ENCODE measurements at places on chromosomes 11 and 22. TPM values are rescaled to one million over a fixed set of nuclear protein-coding genes. Genes with fewer than 3 reads are reported as not detected.
A peak's percentile ranks its signal among the peaks of the same experiment; 100 is the strongest.

GRCh38 chr11:72646472-72646871 is 27.8 kb downstream of the PDE2A start:
- DNase-seq, result no peak

DNA sequence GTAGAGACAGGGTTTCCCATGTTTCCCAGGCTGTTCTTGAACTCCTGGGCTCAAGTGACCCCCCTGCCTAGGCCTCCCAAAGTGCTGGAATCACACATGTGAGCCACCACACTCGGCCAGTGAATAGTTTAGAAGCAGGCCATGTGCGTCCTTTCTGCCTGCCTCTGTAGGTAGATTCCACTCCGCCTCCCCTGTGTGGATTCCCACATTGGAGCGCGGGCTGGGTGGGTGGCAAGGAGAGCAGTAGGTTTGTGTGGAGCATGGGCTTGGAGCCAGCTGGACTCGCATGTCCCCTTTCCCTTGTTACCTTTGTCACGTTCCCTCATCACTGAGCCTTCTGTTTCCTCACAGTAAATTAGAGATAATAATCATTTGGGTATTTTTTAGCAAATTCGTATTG is 21.7 kb downstream of the PPFIA1 start:
- no peak for DNase-seq

DNA sequence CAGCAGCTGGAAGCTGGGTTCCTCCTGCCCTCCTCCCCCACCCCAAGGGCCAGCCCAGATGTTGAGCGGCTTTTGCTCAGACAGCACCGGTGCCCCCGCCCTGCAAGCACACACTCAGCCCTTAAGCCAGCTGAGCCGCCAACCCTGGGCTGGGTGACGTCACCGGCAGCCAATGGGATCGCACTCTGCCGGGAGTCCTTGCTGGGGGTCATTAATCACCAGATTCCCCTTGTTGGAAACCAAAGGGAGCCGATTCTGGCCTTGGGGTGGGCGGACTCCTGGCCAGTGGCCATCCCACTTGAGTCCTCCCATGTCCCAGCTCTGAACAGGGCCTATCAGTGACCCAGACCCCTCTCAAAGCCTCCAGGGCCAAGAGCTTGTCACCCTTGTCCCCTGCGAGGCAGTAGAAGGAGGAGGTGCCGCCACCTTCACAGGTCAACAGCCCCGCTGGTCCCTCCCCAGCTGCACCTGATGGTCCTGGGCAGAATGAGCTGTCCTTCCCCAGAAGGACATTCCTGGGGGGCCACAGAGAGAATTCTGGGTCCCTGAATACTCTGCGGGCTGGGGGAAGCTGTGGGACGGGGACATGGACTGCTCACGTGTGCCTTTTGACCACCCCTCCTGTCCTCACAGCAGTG is 7.4 kb downstream of the DUSP8 start:
- no peak for DNase-seq

- DNase-seq, result no peak
These were observed 25.4 kb downstream of the SIK3 start for GRCh38 chr11:117072517-117073461.

DNA sequence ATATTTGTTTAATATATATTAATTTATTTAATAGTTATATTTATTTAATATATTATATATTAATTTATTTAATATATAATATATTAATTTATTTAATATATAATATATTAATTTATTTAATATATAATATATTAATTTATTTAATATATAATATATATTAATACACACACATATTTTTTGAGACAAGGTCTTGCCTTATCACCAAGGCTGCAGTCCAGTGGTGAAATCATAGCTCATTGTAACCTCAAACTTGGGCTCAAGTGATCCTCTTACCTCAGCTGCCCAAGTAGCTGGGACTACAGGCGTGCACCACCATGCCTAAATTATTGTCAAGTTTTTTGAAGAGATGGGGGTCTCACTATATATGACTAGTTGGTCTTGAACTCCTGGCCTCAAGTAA is 51.4 kb upstream of the DDI1 start:
- no peak for DNase-seq

- DNase-seq, result no peak
These were observed 27.6 kb upstream of the LRRC10B start for GRCh38 chr11:61480994-61481335.

DNA sequence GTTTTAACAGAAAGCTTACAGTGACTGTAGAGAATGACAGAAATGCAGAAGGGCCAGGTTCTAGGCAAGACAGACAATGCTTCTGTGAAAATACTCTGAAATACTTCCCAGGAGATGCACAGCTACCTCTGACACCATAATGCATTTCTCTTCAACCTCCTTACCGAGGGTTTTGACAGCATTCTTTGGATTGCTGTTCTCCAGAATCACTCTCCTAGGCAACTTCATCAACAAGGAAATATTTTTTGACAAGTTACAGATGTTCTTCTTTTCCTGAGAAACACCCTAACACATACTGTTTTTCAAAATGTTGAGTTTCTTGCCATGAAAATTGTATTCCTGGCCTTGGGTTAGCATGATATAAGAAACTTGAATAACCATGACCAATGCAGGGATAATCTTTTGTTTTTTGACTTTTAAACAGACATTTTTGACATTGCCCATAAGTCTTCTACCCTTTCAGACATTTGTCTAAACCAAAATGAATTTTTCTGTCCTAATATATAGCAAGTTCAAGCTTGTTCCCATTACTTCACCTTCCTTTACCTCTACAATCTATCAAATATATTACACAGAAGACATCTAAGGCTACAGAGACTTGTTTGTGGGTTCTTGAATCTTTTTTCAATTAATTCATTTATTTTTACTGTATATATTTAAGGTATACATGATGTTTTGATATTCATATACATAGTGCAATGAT is 108.1 kb downstream of the CCDC34 start:
- no peak for DNase-seq

DNA sequence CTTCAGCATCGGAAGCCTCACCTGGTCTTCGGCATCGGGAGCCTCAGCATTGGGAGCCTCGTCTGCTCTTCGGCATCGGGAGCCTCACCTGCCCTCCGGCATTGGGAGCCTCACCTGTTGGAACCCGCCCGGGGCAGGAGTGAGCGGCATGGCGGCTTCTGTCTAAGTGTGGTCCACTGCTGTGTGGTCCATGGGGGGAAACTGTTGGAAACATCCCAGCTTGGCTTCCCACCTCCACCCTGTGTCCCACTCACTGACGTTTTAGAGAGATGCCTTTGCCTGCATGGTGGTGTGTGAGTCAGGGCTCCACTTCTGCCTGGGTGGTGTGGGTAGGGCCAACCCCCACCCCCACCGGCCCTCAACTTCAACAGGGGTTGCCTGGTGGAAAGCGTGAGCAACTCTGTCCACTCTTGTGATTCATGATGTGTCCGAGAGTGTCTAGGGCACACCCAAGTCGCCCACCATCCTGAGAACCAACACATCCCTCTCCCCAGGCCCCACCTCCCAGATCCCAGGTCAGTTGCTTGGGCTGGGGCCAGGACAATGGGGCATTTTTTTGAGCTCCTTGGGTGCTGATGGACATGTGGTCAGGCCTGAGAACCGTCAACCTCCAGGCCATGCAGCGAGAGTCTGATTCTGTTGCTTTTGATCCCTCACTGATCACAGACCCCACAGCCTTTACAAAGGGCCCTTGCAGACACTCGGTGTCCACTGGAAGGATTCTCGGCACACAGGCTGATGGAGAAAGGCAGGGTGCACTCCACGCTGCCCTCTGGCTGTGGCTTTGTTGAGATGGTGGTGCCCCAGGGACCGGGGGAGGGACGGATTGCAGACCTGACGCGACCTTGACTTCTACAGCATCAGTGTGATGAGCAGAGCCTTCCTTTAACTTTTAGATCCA is 406.7 kb downstream of the TBC1D22A start:
- peak; percentile 6 for DNase-seq

DNA sequence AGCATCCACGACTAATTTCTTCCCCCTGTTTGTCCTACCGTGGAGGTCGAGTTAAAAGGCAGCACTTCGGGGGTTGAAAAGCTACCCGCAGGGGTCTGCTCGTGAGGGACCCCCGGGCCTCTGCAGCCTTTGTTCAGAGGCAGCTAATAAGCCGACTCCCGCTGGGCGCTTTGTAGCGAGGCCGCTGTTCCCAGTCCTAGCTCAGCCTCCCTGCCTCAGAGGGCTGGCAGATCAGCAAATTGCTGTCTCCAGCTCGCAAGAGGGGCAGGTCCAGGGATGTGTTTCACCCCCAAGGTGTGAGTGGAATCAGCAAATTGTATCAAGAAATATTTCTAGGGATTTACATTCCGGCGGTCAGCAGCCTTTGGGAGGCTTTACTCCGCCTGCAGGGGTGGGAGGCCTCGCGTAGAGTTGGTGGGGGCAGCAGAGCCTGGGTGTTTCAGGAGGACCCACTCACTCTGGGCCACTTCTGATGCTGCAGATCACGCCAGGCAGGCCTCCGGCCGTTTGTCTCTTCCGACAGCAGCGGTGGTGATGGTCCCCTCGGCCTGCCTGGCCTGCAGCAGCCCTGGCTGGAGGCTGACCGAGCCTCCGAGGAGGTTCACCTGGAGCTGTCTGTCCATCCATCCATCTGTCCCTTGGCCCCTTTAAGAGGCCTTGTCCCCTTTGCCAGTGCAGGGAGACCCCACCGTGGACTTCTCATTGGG is 21.6 kb upstream of the KCNQ1OT1 start:
- no peak for DNase-seq

DNA sequence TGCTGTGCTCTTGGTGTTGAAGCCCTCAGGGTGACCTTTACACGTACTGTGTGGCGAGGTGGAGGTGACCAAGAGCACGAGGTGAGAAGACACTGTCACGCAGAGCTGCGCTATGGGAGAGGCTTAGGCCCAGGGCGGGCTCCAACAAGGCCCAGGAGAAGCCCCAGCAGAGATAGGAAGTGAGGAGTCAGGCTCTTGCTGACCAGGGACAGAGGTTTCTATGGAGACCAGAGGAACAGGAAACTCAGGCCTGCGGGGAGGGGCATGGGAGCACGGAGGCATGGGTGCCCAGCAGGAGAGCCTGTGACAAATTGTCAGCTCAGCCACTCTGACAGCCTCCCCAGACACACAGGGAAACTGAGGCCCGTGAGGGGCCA is 15.8 kb downstream of the DGKZ start:
- no peak for DNase-seq

DNA sequence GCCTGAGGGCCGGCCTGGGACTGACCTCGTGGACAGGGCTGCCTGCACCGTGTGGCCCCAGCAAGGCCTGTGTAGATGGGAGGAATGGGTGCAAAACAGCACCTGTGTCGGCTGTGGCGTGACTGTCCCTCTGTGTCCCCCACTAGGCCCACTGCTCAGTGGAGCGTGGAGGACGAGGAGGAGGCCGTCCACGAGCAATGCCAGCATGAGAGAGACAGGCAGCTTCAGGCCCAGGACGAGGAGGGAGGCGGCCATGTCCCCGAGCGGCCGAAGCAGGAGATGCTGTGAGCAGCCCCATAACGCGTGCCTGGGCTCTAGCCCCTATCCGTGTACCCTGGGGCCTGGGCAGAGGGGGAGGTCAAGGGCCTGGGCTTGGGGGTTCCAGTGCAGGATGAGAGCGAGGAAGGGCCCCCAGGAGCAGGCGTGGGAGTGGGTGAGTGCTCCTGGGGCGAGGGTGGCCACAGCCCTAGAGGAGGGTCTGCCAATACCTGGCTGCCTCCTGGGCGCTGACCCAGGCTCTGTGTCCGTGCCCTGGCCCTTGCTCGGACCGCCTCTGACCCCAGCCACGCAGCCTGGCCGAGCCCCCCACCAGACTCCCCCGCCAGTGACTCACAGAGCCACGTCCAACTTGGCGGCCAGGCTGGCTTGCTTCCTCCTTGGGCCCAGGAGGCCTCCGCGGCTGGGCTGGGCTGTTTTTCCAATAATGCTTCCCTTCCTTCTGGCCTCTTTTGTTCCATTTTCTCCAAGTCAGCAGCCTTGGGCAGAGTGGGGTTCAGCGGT is 11.6 kb downstream of the PRR33 start:
- DNase-seq, result no peak

DNA sequence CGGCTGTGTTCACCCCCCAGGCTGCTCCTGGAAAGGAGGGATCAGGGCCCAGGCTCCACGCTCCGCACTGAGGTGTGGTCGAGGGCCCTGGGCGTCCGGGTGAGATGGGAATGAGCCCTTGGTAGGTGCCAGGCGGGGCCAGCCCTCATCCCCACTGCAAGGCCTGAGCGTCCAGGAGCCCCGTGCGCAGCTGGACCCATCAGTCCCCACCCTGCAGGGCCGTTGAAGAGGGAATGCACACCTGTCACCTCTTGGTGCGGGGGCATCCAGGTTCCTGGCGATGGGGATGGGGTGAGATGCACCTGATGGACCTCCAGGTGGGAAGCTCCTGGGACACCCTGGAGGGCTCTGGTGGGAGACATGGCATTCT is 72.2 kb downstream of the KCNQ1 start:
- peak; percentile 0 for DNase-seq

DNA sequence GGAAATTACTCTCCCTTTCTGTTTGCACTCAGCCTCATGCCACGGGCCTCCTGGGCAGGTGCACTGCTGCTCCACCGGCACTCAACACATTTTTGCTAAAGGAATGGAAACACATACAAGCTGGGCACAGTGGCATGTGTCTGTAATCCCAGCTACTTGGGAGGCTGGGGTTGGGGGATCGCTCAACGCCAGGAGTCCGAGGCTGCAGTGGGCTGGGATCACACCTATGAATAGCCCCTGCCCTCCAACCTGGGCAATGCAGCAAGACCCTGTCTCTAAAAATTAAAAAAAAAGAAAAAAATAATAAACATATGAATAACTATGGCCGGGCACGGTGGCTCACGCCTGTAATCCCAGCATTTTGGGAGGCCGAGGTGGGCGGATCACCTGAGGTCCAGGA is 30.6 kb downstream of the RRP7A start:
- DNase-seq, result no peak

- DNase-seq, result no peak
These were observed 139.6 kb upstream of the TRPC6 start for GRCh38 chr11:101723371-101723770.

- DNase-seq, result peak; percentile 69
These were observed 434 bp downstream of the BANF1 start for GRCh38 chr11:66002648-66003225.

DNA sequence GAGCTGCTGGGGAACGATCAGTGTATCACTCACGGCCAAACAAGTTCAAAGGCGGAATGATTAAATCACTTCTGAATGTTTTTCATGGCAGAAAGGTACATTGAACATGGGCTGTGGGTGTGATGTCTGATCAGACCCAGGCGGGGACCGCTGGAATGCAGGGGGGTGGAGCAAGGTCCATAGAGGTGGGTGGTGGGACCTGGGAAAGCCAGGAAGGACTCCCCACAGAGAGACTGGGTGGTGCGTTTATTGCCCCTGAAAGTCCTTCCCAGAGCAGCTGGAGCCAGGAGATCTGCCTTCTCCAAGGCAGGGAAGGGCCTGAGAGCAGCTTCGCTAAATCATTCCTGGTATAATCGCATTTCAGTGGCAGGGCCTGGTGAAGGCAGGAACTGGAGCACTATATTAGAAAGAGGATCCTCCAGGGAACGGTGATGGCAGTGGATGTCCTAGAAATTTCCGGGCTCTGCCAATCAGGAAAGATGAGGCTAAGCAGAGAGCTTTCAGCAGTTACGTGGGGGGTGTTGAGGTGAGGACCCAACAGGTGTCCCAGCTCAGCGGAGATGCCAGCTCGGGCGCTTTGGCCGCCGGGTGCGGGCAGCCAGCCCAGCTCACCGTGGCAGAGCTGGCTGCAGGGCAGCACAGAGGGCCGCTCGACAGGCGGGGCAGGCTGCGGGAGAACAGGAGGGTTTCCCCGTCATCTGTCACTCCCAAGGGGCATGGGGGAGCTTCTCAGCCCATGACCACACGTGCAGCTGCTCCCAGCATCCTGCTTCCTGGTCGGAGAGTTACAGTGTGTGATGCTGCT is 271.7 kb downstream of the CTTN start:
- no peak for DNase-seq

Gene ASRGL1
- total RNA-seq, result 35.9 TPM

Gene C11orf42
- not detected for total RNA-seq

Gene MOV10L1
- total RNA-seq, result 0.33 TPM

Gene CENATAC
- 52.2 TPM for total RNA-seq
